ENCODE measurements at places on chromosomes 7 and 10.
A peak's percentile ranks its signal among the peaks of the same experiment; 100 is the strongest.

- DNase-seq = no peak
Measured at GRCh38 chr7:46145412-46145811, 224.3 kb upstream of the IGFBP3 start.

- DNase-seq = no peak
Measured at GRCh38 chr10:20399772-20400171, 497.3 kb downstream of the NEBL start.

DNA sequence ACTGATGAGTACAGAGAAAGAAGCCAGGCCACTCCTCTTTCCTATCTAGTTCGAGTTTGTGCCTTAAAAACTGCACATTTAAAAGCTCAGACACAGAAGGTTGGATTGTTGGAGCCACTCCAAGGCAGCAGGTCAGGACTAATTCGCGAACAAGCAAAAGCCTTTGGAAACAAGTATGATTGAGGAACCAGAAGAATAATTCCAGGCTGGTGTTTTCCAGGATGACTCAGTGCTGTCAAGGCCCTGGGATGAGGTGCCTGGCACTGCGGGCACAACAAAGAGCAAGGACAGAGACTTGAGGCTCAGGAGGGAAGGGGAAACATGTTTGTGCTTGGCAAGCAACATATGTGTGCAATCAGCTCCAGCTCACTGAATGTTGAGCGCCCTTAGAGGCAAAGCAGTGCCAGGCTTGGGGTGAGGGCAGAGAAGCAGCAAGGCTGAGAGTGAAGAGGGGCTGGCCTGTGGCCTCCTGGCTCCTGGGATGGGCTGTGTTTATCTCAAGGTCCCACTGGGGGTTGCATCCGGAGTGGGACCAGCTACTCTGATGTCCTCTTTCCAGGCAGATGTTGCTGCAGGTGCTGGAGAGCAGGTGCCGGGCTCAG is 44.1 kb downstream of the VSTM4 start:
- no peak for DNase-seq

DNA sequence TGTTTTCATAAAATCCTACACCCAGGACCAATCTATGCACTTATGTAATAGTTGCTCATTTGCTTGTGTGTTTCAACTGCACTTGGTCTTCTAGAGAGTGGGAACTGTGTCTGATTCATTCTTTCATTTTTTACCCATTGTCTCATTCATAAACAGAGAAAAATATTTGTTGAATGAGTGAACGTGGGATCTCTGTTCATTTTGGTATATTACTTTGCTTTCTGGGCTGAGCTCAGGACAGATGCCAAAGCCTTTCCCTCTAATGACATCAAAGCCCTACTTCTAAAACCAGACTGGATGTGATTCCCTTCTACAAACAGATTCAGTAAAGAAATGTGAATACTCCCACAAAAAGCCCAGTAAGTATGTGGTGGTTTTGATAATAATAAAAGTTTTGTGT is 145.2 kb downstream of the ST7 start:
- no peak for DNase-seq

DNA sequence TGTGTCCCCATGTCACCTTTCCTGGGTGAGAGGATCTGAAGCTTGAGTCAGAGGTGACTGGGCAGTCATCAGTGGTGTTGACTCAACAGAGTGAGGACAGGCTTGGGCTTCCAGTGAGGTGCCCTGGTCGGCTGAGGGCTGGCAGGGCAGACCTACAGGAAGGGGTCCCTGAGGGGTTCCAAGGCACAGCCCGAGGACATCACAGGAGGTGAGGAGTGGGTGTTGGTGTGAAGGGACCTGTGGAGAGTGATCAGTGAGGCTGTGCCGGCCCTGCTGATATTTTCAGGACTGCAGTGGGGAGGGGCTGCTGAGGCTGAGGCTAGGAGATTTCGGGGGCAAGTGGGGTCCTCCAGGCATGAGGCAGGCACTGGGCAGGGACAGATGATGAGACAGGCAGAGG is 545.5 kb downstream of the TCERG1L start:
- DNase-seq = no peak

DNA sequence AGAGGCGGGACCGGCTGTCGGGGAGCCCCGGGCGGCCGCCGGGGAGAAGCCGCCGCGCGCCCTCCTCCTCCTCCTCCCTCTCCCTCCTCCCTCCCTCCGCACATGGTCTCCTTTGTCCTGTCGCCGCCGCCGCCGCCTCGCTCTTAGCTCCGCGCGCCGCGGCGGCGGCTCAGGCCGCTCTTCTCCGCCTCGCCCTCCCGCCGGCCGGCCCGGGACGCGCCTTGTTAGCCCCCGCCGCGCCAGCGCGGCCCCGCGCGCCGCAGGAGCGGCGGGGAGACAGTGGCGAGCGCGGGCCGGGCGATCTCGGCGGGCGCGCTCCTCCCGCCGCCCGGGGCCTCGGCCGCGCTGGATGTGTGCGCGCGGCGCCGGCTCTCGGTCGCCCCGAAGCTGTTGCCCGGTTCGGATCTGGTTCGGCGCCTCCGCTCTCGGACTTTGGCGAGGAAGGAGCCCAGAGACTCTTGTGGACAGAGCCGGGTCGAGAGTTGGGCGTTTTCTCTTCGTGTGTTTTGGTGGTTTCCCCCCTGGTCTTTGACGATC is 437.4 kb upstream of the GALNT17 start:
- DNase-seq = no peak

DNA sequence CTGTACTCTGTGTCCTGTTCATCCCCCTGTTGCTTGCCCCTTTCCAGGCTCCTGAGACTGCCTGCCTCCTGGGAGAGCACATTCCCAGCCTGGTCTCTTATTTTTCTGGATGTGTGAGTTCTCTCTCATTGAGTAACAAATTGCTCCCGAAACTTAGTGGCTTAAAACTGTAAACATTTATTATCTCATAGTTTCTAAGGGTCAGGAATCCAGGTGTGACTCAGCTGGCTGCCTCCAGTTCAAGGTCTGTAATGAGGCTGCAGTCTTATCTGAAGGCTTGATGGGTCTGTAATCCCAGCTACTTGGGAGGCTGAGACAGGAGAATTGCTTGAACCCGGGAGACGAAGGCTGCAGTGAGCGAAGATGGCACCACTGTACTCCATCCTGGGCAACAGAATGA is 53.6 kb upstream of the PRR15 start:
- DNase-seq = no peak

- no peak for DNase-seq
Measured at GRCh38 chr7:148485618-148486017, 104.9 kb upstream of the C7orf33 start.

- DNase-seq = no peak
Measured at GRCh38 chr7:69208276-69208675, 390.0 kb upstream of the AUTS2 start.

DNA sequence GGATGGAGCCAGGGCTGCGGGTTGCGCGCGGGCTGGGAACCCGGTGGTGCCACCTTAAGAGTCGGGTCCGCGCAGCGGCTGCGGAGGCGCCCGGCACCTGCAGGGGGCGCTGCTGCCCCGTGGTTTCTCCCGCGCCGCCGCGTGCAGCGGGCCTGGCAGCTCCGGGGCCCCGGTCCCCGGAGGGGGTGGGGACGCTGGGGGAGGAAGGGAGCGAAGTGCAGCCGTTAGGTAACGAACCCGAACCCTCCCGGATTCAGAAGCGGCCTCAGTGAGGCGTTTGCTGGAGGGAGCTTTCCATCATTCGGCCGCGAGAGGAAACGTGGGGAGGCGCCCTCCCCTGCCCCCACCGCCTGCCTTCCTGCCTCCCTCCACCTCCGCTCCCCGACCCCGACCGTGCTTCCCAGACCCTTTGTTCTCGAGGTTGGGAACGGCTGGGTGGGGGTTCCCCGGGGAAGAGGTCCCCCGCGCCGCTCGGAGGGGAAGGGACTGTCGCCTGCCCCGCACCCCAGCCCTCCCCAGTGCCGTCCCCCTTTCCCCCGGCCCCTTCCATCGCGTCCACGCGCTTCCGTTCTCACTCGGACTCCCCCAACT is 29.6 kb downstream of the SKIDA1 start:
- peak; percentile 68 for DNase-seq

DNA sequence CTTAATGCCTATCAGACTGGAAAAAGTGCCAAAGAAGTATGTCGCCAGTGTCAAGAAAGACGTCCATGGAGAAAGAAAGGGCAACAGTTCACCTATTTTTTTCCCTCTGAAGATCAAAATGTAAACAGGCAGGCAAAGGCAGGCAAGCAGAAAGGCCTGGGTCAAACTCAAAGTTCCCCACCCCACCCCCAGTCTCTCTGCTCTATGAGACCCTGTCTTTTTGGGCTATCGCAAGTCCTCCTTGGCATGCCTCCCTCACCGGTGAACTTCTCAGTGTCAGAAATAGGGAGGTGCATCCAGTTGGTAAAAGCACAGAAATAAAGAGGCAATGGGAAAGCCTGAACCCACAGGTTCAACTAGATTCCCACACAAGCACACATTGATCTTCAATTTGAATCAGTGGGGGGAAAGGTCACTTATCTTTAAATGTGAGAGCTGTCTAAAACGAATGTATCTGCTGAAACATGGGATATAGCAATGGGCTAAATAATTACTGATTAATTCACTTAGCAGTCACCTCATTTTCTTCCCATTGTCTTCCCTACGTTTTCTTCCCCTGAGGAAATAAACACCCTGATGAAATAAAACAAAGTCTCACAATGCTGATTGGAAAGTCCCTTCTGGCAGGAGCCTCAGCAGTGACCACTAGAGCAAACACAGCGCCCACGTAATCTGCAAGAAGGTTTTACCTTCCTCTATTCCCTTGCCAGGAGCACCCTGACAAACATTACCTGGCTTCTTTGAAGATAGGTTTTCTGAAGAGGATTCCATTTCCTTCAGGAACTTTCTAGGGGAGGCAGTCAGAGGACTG is 31.1 kb downstream of the JAZF1 start:
- no peak for DNase-seq

GRCh38 chr10:112977426-112977898 is 27.4 kb downstream of the TCF7L2 start:
- no peak for DNase-seq

DNA sequence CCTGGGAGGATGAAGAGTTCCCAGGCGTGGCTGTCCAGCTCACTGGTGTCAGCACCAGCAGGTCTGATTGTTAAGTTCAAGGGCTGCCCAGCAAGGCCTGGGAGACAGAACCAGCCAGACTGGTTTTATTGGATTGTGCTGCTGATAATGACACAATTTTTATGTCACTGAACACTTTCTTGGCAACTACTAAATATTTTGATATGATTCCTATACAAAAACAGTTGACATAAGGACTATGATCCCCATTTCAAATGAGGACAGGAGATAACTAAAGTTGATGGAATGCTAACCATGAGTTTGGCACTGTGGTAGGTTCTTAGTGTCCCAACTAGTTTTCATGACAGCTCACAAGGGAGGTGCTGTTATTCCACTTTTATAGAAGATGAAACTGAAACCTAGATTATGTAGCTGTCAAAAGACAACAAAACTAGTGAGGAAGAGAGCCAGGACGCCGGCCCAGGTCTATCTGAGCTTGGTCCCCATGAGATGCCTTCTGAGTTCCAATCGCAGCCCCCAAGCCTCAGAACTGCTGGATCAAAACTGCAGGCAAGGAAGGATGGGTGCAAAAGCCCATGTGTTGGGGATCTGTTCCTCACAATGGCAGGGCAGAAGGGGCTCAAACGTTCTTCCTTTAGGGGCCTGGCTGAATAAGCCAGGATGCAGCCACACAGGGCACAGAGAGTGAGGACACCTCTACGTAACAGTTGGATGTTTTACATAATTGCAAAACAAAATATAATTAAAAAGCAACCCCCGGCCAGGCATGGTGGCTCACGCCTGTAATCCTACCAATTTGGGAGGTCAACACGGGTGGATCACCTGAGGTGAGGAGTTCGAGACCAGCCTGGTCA is 52.8 kb downstream of the COBL start:
- no peak for DNase-seq

DNA sequence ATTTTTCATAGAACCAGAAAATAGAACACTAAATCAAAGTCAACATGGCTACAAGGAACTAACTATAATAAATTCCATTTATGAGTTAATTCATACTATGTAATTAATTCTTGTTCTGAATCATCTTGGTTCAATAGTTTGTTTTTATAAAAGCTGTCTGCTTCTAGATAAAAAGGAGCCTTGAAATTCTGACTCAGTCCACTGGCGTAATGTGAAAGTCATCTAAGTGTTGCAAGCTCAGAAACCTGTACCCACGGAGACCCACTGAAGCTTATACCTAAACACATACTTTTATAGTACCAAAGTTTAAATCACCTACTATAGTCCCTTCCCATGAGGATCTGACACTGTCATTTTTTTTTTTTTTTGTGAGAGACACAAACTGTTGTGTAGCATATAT is 489.4 kb downstream of the SEMA3D start:
- DNase-seq = no peak
